ENCODE measurements at places on chromosomes 7 and 10.

DNA sequence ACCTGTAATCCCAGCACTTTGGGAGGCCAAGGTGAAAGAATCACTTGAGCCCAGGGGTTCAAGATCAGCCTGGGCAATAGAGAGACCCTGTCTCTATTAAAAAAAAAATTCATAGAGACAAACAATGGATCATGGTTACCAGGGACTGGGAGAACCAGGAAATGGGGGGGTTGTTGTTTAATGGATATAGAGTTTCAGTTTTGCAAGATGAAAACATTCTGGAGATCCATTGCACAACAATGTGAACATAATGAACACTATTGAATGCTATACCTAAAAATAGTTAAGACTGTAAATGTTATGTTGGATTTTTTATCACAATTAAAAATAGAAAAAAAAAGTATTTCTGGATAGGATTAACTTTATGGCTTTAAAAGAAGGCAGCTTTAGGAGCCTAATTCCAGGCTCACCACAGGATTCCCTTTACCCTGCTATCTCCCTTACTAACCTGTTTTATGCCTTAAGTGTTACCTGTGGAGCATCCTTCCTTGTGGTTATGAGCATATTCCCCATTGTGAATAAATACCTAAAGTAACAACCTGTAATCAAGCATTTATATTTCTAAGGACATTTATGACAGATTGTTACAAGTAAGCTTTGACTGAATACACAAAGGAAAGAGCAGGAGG lies 45.1 kb upstream of the SGCE start:
- DNase-seq = no peak

DNA sequence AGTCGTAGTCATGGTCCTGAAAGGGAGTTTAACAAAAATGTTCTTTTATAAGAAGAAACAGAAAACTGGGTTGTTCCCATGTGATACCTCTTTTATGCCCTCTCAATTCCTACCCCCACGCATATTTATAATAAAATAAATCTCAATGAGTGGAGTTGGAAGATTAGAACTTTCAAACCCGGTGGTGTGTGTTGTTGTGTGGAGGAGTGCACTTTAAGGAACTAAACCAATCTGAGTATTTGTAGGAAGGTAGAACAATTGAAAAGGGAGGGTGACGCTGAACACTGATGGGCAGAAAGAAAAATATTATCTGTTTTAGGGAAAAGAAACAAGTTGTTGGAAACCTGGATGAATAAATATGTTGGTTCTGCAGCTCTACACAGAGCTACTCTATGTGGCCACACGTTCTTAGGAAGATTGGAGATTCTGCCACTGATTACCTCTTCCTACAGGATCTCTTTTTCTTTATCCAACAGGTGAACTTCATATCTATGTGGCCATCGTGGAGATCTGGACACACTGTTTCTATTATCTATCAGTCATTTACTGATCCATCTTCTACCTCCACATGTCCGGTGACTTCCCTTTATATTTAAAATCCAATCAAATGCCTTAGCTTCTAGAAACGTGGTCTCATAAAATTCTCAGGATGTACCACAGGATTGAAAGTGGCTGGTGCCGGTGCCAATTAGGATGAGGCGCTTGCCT lies 13.1 kb upstream of the GATA3 start:
- no peak for DNase-seq

- no peak for DNase-seq
Measured at GRCh38 chr10:54614072-54614471, 187.0 kb downstream of the PCDH15 start.

GRCh38 chr10:128054163-128054970 lies 71.9 kb downstream of the MKI67 start:
- no peak for DNase-seq

DNA sequence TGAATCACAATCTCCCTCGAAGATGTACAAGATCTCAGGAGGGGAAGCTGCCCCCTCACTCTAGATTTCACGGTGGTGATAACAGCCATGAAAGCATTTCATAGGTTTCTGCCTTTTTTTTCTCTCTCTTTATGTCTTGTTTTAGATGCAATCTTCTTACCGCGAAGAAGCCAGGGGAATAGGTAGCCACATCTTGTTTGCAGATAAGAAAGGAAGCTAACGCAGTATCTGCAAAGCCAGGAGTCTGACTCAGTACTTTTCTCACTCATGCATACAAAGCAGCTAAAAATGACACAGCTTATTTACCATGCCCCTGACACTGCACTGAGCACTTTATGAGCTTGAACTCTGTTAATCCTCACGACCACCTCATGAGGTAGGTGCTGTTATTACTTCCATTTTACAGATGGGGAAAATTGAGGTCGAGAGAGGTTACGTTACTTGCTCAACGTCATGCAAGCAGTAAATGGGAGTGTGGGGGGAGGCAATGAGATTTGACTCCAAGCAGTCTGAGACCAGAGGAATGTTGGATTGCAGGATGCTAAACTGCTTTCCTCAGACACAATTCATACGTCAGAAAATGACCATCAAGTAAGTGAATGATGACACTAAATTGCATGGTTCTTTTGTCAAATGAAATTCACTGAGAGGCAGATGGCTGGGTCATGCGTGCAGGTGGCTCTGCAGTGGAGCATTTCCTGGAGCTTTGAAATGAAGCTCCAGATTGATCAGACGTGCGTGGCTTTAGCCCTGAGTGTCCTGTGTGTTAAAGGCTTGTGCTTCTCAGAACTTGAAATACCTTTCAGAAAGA lies 3.3 kb downstream of the MAP3K8 start:
- no peak for DNase-seq

- DNase-seq = no peak
Measured at GRCh38 chr10:67861750-67862432, 22.6 kb upstream of the SIRT1 start.

- no peak for DNase-seq
Measured at GRCh38 chr7:92158660-92159575, 20.0 kb downstream of the LRRD1 start.

DNA sequence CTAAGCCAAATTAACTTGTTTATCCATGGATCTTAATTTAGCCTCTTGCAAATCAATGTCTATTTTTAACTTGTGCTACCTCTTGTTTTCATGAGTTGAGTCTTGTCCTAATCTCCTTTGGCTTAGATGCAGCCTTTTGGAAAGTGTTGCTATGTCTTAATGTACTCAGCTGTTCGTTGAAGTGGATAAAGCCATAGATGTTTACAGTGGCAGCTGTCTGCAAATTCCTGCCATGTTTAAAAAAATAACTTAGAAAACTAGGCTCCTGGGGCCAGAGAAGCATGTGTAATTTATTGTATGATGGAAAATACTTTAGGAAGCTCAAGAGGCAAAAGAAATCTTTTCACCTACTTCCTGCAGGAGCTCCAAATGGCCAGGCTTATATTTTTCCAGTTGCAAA lies 253.1 kb upstream of the RHOBTB1 start:
- no peak for DNase-seq

DNA sequence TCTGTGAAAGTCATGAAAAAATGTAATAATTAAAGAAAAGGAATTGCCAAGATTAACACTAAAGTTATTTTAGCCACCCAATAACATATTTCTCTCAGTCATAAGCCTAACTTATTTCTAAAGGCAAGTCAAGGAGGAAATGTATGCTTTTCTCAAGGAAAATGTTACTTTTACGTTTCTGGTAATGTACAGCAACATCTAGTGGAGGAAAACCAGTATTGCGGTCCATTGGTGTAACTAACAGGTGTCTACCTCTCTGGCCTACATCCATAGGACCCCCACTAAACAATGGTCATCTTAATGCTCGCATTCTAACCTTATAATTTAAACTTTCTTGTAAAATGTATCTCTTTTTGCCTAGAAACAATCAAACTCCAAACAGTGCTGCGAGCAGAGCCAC lies 437.5 kb downstream of the KIF20B start:
- no peak for DNase-seq

- no peak for DNase-seq
Measured at GRCh38 chr7:151802469-151802846, 74.5 kb downstream of the PRKAG2 start.

DNA sequence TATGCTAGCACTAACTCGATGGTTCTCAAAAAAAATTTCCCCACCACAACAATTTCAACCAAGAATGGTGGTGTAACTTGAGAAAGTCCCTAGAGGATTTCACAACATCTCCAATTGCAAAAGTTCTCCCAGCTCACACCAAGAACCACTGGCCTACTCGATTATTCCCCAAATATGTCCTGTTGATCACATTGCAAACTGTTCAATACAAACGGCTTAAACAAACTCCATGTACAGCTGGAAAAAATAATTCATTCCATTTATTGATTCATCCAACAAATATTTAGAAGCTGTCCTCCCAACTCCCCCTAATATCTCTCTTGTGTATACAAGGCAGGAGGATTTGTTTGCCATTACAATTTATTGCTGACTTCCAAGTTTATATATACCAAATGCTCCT lies 19.1 kb downstream of the TMEM176B start:
- DNase-seq = no peak

- peak; percentile 50 for DNase-seq
Measured at GRCh38 chr7:107167483-107168232, 1.1 kb upstream of the HBP1 start.

DNA sequence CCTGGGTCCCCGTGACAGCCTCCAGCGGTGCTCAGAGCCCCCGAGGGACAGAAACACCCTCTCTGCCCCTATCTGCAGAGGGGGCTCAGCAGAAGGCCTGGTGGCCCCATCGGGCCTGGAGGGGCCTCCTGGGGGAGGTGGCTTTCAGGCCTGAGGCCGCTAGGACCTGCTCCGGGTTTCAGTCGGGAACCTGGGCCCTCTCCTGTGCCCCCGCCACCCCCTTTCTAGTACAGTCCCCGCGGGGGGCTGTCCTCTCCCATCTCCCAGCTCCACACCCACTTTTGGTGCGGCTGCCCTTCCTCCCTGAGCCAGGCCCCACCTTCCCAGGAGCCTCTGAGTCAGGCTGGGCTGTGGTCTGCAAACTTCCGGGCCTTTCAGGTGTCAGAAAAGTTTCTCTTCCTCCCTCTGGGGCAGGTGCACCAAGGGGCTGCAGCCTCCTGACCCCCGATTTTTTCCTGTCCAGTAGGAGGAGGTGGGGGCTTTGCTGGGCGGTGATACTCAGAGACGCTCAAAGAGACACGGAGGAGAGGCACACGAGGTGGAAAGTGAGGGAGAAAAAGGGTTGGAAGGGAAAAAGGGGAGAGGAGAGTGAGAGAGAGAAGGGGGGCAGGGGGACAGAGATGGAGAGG lies 692 bp downstream of the CARD11 start:
- DNase-seq = peak; percentile 51

DNA sequence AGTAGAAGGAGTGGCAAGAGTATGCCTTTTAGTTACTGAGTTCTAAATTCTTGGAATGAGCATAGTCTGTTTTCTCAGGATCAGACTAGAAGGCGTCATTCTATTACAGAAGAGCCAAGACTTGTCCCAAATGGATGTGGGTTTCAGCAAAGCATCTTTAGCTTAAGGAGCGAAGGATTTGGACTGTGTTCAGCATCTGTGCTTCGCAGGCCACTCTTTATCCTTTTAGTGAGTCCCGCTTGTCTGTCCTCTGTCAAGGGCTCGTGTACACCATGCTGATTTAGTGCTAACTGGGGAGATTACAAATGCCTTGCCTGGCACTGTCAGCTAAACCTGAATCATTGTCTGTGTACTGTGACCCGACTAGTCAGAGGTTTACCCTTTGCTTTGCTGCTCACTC lies 465.7 kb downstream of the AUTS2 start:
- no peak for DNase-seq

DNA sequence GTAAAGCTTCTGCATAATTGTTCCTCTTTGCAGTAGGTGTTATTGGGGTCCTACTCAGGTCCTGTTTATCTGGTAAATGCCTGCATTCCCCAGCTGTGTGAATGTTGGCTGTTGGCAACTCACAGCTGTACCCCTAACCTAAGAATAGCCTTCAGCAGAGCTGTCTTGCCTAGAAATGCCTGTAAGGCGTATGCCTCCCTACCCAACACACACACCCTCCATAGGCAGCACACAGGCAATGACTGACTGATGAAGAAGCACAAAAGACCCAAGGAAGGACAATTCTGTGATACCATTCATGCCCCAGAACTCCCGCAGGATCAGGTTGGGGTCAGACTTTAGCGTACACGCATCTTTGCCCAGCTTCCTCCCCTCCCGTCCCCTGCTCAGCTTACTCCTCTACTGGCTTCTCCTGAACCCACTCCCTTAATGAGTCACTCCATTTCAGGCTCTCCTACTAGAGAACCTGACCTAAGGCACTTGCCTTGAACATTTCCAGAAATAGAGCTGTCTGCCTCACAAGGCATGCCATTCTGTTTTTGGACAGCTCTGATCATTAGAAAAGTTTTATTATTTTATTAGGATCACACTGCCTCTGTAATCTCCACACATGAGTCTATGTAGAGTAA lies 99.2 kb upstream of the PIK3CG start:
- DNase-seq = no peak

GRCh38 chr7:74344132-74344496 lies 54.9 kb downstream of the CLIP2 start:
- DNase-seq = no peak

- DNase-seq = no peak
Measured at GRCh38 chr7:50356212-50356944, 51.9 kb downstream of the IKZF1 start.

DNA sequence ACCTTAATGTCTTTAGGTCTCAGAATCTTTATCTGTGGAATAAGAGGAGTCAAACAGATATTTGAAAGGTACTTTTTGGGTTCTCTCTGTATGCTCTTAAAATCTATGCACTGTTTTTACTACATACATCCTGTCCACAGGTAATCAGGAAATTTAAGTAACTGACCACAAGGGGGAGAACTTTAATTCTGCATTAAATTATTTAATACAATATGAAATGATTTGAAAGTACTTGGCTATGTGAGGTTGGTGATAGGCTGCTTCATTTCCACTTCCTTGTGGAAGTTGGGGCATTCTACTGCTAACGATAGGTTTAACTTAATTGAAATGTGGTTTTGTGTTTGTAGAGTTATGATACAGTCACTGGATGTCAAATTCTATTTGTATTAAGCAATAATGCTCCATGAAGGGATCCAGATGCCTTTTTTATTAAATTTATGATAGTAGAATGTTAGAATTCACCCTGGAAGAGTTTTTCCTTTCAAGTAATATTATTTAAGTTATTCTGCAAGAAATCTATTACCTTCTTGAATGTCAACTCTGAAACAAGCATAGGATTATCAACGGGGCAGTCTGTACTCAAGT lies 6.0 kb downstream of the TEX47 start:
- DNase-seq = no peak

GRCh38 chr10:128958834-128959690 lies 508.0 kb upstream of the MGMT start:
- DNase-seq = no peak

- DNase-seq = no peak
Measured at GRCh38 chr10:99742254-99742653, 10.2 kb downstream of the CUTC start.

- no peak for DNase-seq
Measured at GRCh38 chr7:109206196-109206595, 636.5 kb downstream of the DNAJB9 start.

GRCh38 chr10:42997151-42997848 lies 79.6 kb upstream of the RET start:
- no peak for DNase-seq

Measured in stimulated activated CD8-positive, alpha-beta memory T cell treated with anti-CD3 and anti-CD28 coated beads, Interleukin-7, amount 100 ng/mL, for 48 hours (primary cell).